Frontal cortex (tissue), 4 donors: ENCODE measurements at places on chromosomes 13 and 19.
A peak's percentile ranks its signal among the peaks of the same experiment; 100 is the strongest.

DNA sequence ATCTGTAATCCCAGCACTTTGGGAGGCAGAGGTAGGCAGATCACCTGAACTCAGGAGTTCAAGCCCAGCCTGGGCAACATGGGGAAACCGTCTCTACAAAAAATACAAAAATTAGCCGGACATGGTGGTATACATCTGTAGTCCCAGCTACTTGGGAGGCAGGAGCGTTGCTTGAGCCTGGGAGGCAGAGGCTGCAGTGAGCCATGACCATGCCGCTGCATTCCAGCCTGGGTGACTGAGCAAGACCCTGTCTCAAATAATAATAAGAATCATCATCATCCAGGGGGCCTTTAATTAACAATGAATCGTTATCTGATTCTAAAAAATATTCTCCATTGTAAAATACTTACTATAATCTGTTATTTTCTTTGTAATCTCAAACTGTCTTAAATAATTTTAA lies 283.4 kb downstream of the DACH1 start:
- DNase-seq = no peak

GRCh38 chr13:76944456-76944855 lies 3.9 kb upstream of the ACOD1 start:
- DNase-seq = no peak

GRCh38 chr13:106701771-106702341 lies 133.9 kb upstream of the ARGLU1 start:
- DNase-seq = no peak

GRCh38 chr13:95035311-95036109 lies 265.7 kb downstream of the ABCC4 start:
- DNase-seq = no peak

GRCh38 chr13:101614491-101614890 lies 162.0 kb downstream of the ITGBL1 start:
- no peak for DNase-seq

GRCh38 chr13:91539286-91540157 lies 141.1 kb downstream of the GPC5 start:
- DNase-seq = no peak

DNA sequence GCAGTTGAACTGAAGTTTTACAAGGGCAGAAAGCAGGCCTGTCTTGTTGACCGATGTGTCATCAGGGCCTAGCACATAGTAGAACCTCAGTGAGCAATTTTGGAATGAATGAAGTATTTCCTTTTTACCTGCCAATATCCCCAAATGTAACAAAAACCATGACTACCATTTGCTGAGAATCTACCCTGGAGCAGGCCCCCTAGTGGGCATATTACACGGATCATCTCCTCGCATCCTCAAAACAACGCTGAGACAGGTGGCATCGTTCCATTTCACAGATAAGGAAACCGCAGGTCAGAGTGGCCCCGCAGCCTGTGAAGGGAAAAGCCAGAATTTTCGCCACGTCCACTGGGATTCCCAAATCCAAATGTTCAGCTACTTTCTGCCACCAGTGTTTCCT lies 77.9 kb downstream of the CACNA1A start:
- no peak for DNase-seq

GRCh38 chr19:6664916-6665315 lies 5.0 kb downstream of the TNFSF14 start:
- no peak for DNase-seq

DNA sequence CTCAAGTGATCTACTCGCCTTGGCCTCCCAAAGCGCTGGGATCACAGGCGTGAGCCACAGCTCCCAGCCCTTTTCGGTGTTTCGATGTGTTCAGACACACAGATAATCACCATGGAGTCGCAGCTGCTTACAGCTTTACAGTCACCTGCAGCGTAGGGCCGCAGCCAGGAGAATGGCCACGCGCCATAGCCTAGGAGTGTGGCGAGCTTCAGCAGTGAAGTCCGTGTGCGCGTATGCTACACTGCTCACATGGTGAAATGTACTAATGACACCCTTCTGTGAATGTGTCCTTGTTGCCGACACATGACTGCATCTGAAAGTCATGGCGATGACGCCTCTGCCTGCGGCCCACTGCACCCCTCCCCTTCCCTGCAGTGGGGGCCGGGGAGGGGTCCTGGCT lies 23.6 kb downstream of the AP3D1 start:
- no peak for DNase-seq

DNA sequence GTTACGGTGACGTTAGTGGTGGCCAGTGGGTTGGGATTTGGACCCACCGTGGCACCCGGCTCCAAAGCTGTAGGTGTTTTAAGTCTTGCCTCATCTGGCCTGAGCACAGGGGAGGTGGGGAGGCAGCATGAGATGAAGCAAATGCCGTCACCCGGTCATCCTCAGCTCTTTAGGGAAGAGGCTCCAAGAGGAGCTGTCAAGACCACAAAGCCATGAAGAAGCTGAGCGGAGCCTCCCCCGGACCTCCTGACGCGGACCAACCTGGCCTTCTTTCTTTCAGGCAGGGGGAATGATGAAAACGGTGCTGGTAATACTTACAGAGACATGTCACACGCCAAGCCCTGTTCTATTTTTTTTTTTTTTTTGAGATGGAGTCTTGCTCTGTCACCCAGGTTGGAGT lies 7.4 kb downstream of the ACTMAP start:
- no peak for DNase-seq

GRCh38 chr19:15715642-15716041 lies 12.2 kb upstream of the OR10H2 start:
- no peak for DNase-seq

- no peak for DNase-seq
These were observed 43.3 kb downstream of the CCNE1 start for GRCh38 chr19:29855087-29855486.

DNA sequence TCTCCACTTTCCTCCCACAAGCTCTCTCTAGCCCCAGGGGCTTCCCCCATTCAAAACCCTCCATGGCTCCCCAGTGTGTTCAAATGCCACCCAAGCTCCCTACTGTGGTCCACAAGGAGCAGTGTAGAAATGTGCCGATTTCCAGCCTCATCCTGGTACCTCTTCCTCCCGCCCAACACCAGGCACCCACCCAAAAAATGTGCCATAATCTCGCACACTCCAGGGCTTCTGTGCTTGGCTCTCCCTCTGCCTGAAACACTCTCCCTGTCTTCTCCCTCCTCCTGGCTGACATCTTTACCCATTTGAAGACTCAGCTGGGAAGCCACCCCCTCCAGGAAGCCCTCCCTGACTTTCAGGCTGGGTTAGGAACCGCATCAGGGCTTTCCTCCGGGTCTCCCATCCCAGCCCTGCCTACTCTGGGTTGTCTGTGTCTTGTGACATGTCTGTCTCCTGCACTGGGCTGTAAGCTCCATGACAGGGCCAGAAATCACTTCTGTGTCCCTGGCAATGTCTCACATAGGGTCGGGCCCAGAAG lies 16.6 kb upstream of the MEIS3 start:
- no peak for DNase-seq

GRCh38 chr19:2173767-2174577 lies 10.2 kb downstream of the DOT1L start:
- DNase-seq = no peak

- no peak for DNase-seq
These were observed 70.3 kb downstream of the FNDC3A start for GRCh38 chr13:49046002-49046401.

GRCh38 chr13:110173247-110173818 lies 133.6 kb downstream of the COL4A1 start:
- DNase-seq = no peak

DNA sequence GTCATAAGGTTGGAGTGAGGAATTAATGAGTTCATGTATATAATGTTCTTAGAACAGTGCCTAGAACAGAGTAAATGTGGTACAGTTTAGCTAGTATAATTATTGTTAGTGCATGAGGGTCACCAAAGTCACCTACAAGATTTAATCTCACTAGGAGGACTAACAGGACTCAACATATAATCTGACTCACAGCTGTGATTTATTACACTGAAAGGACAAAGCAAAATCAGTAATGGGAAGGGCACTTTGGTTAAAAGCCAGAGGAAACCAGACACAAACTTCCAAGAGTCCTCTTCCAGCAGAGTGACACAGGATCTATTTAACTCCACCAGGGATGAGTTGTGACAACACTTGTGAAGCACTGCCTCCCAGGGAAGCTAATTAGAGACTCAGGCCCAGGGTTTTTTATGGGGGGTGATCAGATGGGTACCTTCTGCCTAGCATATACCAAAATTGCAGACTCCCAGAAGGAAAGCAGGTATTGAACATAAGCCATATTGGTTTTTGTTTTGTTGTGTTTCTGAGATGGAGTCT lies 341.2 kb upstream of the DACH1 start:
- DNase-seq = no peak

GRCh38 chr19:34269968-34270621 lies 15.7 kb downstream of the GARRE1 start:
- DNase-seq = peak; percentile 27

DNA sequence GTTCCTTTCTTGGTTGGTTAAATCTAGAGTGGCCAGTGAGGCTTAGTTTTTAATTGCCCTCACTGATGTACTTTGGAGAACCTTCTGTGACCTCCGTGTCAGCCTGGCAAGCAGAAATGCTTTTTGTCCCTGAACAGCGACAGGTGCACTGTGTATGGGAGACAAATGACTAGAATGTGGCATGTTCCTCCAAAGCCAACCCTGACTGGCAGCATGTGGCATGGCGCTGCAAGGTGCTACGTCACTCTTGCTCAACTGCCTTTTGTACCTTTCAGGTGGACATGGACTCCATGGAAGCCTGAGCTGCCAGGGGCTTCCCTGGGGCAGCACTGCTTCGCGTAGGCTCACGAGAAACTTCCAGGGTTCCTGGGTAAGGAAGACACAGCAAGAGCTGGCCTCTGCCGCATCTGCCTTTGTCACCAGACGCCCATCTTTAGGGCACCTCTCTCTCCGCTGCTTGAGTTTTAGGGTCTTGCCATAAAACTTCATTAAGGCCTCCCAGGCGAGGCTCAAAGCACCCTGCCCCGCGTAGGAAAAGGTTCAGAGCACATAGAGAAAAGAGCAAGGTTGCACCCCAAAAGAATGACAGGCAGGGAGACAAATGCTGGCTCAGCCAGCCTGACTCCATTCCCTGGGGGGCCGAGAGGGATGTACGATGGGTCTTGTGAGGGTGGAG lies 167.1 kb upstream of the SOX1 start:
- DNase-seq = no peak

DNA sequence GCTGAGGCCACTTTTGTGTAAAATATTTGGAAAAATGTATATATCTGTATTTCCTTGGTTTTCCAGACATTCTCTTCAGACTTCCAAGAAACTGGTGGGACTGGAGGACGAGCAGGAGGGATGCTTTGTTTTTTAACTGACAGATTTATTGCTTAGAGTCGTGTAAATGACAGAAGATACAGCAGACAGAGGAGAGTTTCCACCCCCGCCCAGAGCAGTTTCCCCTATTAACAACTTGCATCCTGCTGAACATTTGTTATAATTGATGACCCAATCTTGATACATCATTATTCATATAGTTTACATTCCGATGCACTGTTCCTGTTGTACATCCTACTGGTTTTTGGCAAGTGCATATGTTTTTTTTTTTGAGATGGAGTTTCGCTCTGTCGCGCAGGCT lies 7.1 kb upstream of the DOCK6 start:
- no peak for DNase-seq

- no peak for DNase-seq
These were observed 26.1 kb downstream of the NFIC start for GRCh38 chr19:3392480-3392879.

DNA sequence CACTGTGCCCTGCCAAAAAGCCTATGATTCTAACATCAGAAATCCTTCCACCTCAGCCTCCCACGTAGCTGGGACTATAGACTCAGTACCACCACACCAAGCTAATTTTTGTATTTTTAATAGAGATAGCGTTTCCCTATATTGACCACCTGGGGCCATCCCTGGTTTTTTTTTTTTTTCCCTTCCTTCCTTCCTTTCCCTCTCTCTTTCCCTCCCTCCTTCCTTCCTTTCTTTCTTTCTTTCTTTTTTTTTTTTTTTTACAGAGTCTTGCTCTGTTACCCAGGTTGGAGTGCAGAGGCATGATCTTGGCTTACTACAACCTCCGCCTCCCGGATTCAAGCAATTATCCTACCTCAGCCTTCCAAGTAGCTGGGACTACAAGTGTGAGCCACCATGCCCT lies 1.1 kb upstream of the SAE1 start:
- DNase-seq = no peak

DNA sequence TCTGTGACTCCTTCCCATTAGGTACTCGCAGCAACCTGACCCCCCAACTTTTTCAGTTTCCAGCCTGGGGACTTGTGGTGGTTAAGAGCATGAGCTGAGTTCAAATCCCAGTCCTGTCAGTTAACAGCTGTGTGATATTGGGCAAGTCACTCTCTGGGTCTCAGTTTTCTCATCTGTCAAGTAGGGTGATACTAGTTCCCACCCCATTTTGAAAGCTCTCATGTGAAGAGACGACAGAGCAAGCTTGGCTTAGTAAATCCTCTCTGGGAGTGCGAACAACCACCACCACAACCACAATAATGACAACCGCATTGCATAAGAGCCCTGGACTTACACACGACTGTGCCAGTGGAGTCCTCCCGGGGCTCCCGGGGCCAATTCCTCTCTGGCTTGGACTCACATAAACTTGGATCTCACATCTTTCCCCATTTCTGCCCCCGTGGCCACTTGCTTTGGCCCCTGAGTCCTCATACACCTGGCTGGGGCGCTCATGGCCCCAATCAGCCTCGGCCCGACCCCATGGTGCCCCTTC lies 454 bp downstream of the BLVRB start:
- no peak for DNase-seq

DNA sequence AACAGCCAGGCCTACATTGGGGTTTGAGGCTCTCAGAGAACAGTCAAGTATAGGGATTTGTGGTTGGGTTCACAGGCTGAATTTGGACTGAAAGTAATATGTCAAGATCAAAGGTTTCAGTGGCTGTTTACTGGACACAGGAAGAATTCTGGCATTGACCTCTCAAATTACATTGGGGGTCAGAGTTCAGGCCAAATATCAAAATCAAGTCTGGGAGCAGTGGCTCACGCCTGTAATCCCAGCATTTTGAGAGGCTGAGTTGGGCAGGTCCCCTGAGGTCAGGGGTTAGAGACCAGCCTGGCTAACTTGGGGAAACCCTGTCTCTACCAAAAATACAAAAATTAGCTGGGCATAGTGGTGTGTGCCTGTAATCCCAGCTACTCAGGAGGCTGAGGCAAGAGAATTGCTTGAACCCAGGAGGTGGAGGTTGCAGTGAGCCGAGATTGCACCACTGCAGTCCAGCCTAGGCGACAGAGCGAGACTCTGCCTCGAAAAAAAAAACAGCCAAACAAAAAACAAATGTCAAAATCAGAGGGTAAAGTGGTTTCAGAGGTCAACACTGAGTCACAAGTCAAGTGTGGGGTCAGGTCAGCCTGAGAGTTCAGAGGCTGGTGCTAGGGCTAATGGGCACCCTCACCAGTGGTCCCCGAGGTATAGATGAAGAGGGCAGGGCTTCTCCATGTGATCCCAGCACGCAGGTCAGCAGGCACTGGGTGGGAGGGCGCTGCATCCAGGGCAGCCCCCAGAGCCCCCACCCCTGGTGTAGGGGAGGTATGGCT lies 1.5 kb downstream of the SLC27A5 start:
- DNase-seq = no peak
